ENCODE measurements at places on chromosomes 2 and 18.

DNA sequence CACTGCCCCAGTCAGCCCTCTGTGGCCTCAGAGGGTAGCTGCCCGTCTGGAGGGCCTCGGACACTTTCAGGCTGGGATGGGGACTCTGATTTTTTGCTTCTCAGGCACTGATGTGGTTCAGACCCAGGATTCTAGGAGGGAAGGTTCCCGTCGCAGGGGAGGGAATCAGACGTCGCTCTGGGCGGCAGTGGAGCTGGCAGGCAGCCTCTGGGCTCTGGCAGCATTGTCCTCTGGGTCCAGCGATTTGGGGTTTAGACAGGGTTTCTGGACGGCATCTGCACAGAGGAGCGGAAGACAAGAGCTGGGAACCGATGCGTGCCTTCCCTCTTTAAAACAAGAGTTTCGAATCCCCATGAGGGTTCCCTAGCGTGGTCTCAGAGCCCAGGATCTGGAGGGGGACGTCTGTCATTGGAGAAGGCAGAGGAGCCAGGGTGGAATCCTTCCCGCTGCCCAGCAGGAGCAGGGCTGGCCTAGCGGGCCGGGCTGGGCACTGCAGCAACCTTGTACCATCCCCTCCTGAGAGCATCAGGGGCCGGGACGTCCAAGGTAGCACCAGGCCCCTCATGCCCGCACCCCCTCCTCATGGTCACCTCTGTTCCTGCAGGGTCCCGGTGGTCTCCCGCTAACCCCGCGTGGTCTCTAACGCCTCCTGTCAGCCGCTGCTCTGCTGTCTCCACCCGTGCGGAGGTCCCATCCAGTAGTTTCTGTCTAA is 246.0 kb downstream of the AGAP1 start:
- DNase-seq: no peak

DNA sequence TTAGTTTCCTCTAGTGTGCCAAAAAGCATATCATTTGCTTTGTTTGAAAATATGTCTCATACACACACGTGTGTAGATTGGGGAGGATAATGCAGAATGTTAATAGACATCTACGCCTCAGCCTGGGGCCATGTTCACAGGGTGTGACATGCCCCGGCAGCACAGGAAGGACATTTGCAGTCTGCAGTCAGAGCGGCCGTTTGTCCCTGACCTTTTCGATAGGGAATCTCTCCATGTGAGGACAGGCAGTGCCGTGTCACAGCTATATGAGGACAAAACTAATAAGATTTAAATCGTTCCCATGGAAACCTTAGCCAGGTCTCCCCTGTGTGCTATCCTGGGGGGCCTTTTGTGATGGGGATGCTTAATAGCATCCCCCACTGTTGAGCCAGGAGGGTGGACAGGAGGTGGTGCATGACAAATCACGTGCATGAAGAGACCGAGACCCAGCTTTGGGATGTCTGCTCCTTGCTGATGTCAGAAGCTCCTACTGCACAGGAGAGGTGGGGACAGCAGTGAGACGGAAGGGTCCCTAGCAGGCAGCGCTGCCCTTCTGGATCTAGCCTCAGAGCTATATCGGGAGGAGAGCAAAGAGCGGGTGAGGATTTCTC is 100.6 kb downstream of the RNF144A start:
- DNase-seq: no peak

DNA sequence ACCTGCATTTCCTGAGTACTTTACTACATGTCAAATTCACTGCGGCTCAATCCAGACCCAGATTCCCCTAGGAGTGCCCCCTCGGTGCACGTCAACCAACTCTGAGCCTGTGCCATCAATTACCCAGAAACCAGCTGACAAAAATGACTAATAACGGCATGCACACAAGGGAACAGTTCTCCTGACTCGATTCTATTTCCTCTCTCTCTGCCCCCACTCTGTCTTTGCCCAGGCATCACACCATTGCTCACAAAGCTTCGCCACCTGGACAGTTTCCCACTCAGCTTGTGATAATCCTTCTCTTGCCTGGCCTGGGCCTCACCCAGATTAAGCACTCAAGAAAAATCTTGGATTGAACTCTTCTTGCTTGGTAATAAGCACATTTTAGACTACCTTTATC is 115.3 kb upstream of the NDUFV2 start:
- DNase-seq: peak; percentile 63

- DNase-seq: no peak
Measured at GRCh38 chr2:143248631-143249030, 119.4 kb downstream of the ARHGAP15 start.

DNA sequence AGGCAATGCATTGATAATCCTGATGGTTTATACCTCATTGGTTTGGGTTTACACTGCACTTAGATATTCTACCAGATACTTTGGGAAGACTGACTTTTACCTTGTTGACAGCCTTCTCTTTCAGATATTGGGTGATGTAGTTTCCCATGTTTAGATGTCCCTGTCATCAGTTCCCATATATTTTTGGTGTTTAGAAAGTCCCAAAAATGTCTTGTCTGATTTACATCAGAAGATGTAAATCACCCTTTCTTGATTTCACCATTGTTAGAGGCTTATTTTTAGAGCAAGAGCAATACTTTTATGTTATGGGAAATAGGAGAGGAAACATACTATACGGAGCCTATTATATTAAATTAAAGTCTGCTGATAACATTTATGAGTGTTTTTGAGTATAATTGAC is 14.4 kb upstream of the CCDC102B start:
- DNase-seq: no peak

DNA sequence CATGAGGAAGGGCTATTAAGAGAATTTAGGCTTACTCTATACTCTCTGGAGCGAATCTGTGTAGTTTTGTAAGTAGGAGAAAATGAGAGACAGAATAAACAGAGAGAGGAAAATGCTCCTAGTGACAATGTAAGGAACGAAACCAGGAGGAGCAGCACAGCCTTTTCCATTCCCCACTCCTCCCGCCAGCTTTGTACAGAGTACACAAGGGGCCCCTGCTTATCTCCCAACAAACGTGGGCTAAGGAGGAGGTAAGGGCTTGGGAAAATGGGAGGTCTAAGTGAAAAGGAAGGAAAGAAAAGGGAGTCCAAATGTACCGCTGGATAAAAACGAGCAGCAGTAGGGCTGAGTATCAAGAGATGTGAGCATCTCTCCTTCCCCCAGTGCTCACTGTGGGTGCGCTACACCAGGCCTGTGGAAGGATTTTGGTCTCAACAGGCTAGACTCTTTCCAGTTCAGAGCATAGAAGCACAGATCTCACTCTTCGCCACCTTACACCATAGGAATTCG is 12.1 kb upstream of the IHH start:
- no peak for DNase-seq

GRCh38 chr2:120741571-120742561 is 6.2 kb downstream of the GLI2 start:
- no peak for DNase-seq

DNA sequence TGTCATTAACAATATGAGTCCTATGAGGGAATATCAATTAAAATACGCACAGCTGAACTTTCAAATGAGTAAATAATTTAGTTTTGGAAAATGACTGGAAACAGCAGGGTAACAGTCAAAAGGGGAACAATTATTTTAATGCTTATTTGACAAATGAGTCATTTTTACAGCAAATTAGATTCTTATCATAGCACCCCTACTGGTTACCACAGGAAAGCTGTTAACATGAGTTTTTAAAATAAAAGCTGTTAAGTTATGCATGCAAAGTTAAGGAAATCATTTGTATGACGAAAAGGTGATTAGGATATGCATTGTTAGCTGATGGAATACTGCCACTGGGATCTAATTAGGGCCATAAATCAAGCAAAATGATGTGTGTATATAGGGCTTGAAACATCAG is 435.1 kb upstream of the MEIS1 start:
- no peak for DNase-seq

DNA sequence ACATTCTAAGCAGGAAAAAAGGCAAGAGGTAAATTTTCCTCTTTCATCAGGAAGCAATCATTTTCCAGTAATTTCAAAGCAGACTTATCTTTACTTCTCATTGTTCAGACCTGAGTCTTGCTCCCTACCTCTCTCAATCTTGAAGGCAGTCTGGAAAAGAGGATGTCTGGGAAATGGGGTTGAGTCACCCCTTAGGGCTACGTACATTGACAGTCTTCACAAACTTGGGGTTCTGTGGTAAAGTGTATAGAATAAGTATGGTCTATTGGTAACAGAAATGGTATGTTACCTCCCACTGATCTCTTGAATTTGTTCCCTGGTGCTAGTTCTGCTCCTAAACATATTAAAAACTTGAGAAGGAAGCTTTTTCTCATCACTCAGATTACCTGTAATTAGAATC is 361.3 kb downstream of the SS18 start:
- DNase-seq: peak; percentile 53

- no peak for DNase-seq
Measured at GRCh38 chr2:216768908-216769411, 73.6 kb upstream of the IGFBP5 start.
